ENCODE measurements at places on chromosomes 7 and 10. TPM values are rescaled to one million over a fixed set of nuclear protein-coding genes. Genes with fewer than 3 reads are reported as not detected.

The NPM3 gene
- total RNA-seq, result 119 TPM

The NPFFR1 gene
- total RNA-seq, result not detected

The HYAL4 gene
- not detected for total RNA-seq

The TBX20 gene
- 1.9 TPM for total RNA-seq

The METTL27 gene
- total RNA-seq, result 8.2 TPM

The CCNY gene
- total RNA-seq, result 49.1 TPM

The BMPER gene
- 4.3 TPM for total RNA-seq

The CYP3A4 gene
- not detected for total RNA-seq

The CBLL1 gene
- total RNA-seq, result 28.4 TPM

The PIP4K2A gene
- total RNA-seq, result 18.7 TPM

The PHKG1 gene
- total RNA-seq, result 0.48 TPM

The TAS2R3 gene
- not detected for total RNA-seq

The LDB3 gene
- total RNA-seq, result 0.06 TPM

The KNDC1 gene
- 1.4 TPM for total RNA-seq

The TMEM213 gene
- total RNA-seq, result not detected

The SLC13A1 gene
- total RNA-seq, result not detected

The ICA1 gene
- 1.5 TPM for total RNA-seq

The CDNF gene
- 1.3 TPM for total RNA-seq

The TMEM176B gene
- total RNA-seq, result 0.17 TPM

The MRLN gene
- not detected for total RNA-seq

The SLC37A3 gene
- 27.6 TPM for total RNA-seq

The CALHM1 gene
- total RNA-seq, result not detected

The RNF32 gene
- total RNA-seq, result 1.3 TPM

The HOXA5 gene
- total RNA-seq, result 5.9 TPM

The RELN gene
- total RNA-seq, result not detected

The GOLGA7B gene
- total RNA-seq, result 3.8 TPM

The HABP2 gene
- 0.18 TPM for total RNA-seq

Data from A549 treated with Hydrocortisone at 1 μM for 4 hours (cell line).